CD4-positive, alpha-beta T cell treated with Interleukin-15 for 1 hour (primary cell): ENCODE measurements at places on chromosomes 11 and 22.

DNA sequence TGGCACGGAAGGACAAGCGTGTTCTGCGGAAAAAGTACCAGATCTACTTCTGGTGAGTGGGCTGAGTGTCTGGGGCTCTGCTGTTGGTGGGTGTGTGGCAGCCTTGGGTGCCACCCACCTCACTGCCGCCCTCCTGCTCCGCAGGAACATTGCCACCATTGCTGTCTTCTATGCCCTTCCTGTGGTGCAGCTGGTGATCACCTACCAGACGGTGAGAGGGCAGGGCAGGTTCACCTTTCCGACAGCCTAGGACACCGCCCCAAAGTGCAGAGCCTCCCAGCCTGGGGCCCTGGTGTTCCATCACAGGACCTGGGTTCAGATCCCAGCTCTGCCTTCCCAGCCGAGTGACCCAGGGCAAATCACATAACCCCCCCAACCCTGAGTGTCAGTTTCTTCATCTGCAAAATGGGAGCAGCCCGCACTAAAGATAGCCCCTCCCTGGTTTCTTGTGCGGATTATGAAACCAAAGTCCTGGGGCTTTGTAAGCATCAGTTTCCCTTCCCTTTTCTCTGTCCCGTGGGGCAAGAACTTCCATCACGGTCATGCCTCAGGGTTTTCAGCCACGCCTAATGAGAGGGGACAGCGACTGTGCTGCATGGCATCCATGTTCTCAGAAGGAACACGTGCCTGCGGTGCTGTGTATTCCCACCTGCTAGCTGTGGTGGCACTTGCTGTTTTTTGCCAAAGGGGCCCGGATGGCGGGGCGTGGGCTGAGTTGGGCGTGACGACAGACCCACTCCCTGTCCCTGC lies 9.8 kb upstream of the TAGLN start:
- DNase-seq: peak; percentile 81

DNA sequence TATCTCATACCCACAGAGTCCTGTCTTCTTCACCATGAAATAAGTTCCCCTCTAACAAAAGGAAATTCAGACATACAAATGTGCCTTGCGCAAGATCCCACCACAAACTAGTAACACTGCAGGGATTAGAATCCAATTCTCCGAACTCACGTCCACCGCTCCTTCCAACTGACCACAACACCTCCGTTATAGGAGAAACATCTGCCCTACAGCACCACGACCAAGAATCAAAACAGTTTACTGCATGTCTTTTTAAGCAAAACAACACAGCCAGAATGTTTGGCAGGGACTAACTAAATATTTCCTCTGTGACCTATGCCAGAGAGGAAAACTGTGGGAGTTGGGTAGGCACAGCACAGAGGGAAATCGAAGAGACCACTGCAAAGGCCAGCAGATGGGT lies 72.7 kb upstream of the AKIP1 start:
- no peak for DNase-seq

DNA sequence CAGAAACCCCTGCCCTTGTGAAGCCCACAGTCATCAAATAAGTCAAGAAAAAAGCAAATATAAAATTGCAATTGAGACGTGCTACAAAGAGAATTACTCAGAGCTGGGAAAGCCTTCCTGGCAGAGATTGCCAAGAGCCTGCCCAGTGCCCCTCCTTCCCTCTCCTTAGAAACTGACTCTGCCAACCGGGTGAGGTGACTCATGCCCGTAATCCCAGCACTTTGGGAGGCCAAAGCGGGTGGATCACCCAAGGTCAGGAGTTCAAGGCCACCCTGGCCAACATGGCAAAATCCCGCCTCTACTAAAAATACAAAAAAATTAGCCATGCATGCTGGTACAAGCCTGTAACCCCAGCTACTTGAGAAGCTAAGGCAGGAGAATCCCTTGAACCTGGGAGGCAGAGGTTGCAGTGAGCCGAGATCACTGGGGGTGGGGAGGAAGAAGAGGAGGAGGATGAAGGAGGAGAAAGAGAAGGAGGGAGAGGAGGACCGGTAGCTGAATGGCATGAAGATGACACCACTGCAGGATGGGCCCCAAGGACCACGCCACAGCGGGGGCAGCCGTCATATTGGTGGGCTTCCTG lies 76.1 kb upstream of the RTL6 start:
- DNase-seq: no peak

DNA sequence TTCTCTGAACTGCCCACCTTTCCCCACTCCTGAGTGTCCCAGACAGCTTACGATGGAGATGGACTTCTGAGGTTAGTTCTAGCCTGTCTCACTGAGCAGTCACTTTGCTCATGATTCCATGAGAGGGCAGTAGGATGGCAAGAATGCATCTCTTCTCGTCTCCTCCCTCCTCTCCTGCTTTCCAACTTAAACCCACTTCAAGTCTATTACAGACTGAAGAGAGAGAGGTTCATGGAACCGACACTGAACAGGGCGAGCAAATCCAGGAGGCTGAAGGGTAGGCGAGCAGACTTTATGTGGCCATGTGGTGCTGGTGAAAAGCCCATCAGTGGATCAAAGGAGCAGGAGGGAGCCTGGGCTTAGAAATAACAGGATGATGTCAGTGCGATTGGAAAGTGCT lies 38.6 kb downstream of the CEP164 start:
- DNase-seq: no peak

- DNase-seq: peak; percentile 15
These were observed 33.6 kb upstream of the GNB1L start for GRCh38 chr22:19888131-19888746.

DNA sequence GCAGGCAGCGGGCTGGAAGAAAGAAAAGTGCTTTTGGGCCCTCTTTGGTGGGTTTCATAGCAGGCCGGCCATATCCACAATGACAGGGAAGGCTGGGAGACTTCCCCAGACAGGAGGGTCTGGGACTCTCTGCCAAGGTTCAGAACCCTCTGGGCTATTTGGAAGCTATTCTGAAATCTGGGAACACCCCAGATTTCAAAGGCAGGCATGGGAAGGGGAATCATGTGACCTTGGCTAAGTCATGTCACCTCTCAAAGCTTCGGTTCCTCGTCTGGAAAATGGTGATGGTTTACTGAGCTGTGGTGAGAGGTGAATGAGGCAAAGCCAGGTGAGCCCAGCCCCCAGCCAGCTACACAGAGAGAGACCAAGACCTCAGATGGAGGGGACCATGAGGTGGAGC lies 4.6 kb downstream of the CASTOR1 start:
- no peak for DNase-seq
